ENCODE measurements at places on chromosomes 2 and 18. TPM values are rescaled to one million over a fixed set of nuclear protein-coding genes. Genes with fewer than 3 reads are reported as not detected.

The LAMA1 gene
- total RNA-seq: 11.9 TPM

The AP1S3 gene
- total RNA-seq: not detected

GRCh38 chr2:155574941-155575340 is 757.6 kb downstream of the NR4A2 start:
- no peak overlapping the region for H3K27ac ChIP-seq
- H3K27me3 ChIP-seq: no peaks in the 10 kb centered on the region
- no peaks in the 10 kb centered on the region for H3K36me3 ChIP-seq

DNA sequence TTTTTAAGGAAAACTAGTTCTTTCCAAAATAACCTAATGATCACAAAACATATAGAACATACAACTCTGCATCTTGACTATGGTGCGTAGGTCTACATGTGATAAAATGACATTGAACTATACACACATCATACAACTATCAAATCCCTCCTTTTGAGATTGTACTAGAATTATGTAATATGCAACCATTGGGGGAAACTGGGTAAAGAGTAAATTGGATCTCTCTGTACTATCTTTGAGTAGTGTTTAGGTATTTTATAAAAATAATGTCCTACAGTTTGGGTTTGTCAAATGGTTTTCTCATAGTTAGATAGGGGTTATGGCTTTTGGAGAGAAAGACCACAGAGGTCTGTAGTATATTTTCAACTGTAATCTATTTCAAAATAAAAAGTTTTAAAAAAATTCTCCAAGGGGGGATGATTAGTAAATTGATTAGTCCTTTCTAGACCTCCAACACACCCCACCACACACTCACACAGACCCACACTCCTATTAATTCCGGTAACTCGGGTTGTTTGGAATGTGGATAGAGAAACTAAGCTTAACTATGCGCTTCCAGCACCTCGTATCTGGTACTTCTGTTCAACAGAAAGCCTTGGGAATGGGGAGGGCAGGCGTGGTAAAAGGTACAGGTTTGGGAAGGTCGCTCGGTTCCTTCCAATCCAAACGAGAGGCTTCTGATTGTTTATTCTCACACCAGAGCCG is 695 bp upstream of the BIRC6 start:
- no peaks in the 10 kb centered on the region for H3K4me1 ChIP-seq
- no peak for DNase-seq
- H3K27ac ChIP-seq: peak overlapping the region; percentile 97
- peak overlapping the region; percentile 88 for H3K4me3 ChIP-seq
- peaks cover 9% of the 10 kb centered on the region for H3K36me3 ChIP-seq
- no peaks in the 10 kb centered on the region for H3K27me3 ChIP-seq

- H3K4me1 ChIP-seq: peaks cover 23% of the 10 kb centered on the region
- H3K36me3 ChIP-seq: peaks cover 17% of the 10 kb centered on the region
- peak; percentile 60 for DNase-seq
- H3K4me3 ChIP-seq: peak overlapping the region; percentile 93
- H3K27ac ChIP-seq: peak overlapping the region; percentile 87
Measured at GRCh38 chr2:43225093-43225787, 1.2 kb downstream of the ZFP36L2 start.

DNA sequence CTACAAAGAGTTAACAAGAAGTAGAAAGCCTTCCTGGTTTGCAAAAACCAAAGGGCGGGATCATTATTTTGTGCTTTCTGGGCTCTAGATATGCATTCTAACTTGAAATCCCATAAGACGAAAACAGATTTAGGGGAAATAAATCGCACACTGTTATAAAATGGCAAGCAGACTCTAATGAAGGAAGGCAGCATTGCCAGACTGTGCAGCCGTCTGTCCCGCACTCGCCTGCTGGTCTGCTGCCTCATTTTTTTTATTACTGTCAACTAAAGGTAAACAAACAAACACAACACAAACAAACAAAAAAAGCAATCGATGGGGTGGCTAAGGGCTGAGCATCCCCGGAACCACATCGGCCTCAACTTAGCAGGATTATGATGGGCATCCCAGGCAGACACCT is 24.4 kb downstream of the ZNF521 start:
- no peak overlapping the region for H3K27ac ChIP-seq
- peaks cover 6% of the 10 kb centered on the region for H3K4me1 ChIP-seq
- no peaks in the 10 kb centered on the region for H3K36me3 ChIP-seq
- H3K4me3 ChIP-seq: no peak overlapping the region
- H3K27me3 ChIP-seq: no peaks in the 10 kb centered on the region

DNA sequence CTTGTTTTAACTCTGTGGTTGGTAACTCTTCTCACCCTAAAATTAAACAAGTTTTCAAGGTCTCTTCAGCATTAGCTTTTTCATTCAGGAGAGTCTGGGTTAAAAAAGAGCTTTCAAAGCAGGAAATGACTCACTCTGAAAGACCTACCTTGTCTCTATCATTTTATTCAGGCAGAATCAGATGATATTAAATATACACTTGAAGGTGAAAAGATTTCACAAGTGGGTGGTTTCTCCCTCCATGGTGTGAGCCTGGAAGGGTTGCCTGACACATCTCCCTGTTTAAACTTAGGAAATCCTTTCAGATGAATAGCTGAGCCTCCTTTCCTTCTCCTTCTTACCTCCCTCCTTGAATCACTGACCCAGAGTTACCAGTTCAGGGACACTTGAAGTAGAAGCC is 1402.0 kb upstream of the PIK3C3 start:
- no peaks in the 10 kb centered on the region for H3K36me3 ChIP-seq
- H3K27ac ChIP-seq: no peak overlapping the region
- no peaks in the 10 kb centered on the region for H3K4me1 ChIP-seq
- no peak for DNase-seq
- H3K27me3 ChIP-seq: no peaks in the 10 kb centered on the region
- H3K4me3 ChIP-seq: no peak overlapping the region

Data from SJCRH30 (cell line).